ENCODE measurements at places on chromosomes 4 and X. TPM values are rescaled to one million over a fixed set of nuclear protein-coding genes. Genes with fewer than 3 reads are reported as not detected.

- no peak overlapping the region for H3K27ac ChIP-seq
- H3K27me3 ChIP-seq: peaks cover 3% of the 10 kb centered on the region
- peaks cover 2% of the 10 kb centered on the region for H3K36me3 ChIP-seq
- H3K4me3 ChIP-seq: no peak overlapping the region
Measured at GRCh38 chr4:174461466-174462106, 60.7 kb downstream of the HPGD start.

DNA sequence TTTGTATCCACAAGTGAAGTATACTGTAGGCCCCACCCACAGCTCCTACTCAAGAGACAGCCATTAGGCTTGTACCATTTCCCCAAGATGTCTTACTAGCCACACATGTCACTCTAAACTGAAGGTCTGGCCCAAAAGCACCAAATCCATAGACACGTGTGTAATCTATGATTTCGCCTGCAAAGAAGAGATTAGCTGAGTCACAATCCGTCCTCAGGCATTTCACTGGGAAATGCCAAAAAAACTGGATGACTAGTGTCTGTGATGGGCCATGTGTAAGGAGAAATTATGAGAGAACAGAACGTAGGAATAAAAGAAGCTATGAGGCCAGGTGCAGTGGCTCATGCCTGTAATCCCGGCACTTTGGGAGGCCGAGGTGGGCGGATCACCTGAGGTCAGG lies 21.9 kb upstream of the RP2 start:
- DNase-seq: no peak
- no peak overlapping the region for H3K27ac ChIP-seq
- no peaks in the 10 kb centered on the region for H3K4me1 ChIP-seq
- no peak overlapping the region for H3K4me3 ChIP-seq
- H3K27me3 ChIP-seq: no peaks in the 10 kb centered on the region
- no peaks in the 10 kb centered on the region for H3K36me3 ChIP-seq

DNA sequence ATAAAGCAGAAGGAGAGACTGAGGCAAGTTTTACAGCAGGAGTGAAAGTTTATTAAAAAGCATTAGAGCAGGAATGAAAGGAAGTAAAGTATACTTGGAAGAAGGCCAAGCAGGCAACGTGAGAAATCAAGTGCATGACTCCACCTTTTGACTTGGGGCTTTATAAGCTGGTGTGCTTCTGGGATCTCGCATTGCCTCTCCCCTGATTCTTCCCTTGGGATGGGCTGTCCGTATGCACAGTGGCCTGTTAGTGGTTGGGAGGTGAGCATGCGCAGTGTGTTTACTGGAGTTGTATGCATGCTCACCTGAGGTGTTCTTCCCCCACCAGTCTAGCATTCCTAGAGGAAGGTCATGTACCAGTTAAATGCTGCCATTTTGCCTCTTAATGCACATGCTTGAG lies 29.1 kb upstream of the C1QTNF7 start:
- H3K36me3 ChIP-seq: no peaks in the 10 kb centered on the region
- peaks cover 31% of the 10 kb centered on the region for H3K4me1 ChIP-seq
- no peak for DNase-seq
- H3K4me3 ChIP-seq: no peak overlapping the region
- H3K27ac ChIP-seq: peak overlapping the region; percentile 38

DNA sequence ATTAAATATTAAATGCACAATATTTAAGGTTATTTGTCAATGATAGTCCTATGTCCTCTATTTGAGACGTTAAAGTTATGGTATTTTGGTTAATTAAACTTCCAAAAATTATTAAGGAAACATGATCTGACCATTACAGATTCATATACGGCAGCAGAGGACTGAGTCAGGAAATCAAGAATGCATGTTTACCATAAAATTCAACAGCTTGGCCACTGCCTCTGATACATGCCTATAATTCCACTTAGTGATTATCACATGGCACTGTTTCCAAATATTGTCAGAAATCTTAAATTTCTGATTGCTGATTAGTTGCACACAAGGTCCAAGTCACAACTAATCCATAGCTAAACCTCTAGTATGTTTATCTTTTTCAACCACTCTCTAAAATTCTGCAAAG lies 232.2 kb upstream of the UGT8 start:
- no peak overlapping the region for H3K4me3 ChIP-seq
- no peak overlapping the region for H3K27ac ChIP-seq
- peaks cover 1% of the 10 kb centered on the region for H3K27me3 ChIP-seq

GRCh38 chr4:33883111-33883510 lies 2361.2 kb downstream of the ARAP2 start:
- no peaks in the 10 kb centered on the region for H3K36me3 ChIP-seq
- no peaks in the 10 kb centered on the region for H3K4me1 ChIP-seq
- no peak overlapping the region for H3K4me3 ChIP-seq
- no peak for DNase-seq
- no peak overlapping the region for H3K27ac ChIP-seq
- H3K27me3 ChIP-seq: no peaks in the 10 kb centered on the region

- H3K4me1 ChIP-seq: no peaks in the 10 kb centered on the region
- H3K4me3 ChIP-seq: no peak overlapping the region
- no peak for DNase-seq
- no peak overlapping the region for H3K27ac ChIP-seq
Measured at GRCh38 chr4:45638641-45639040, 485.2 kb downstream of the GABRG1 start.

DNA sequence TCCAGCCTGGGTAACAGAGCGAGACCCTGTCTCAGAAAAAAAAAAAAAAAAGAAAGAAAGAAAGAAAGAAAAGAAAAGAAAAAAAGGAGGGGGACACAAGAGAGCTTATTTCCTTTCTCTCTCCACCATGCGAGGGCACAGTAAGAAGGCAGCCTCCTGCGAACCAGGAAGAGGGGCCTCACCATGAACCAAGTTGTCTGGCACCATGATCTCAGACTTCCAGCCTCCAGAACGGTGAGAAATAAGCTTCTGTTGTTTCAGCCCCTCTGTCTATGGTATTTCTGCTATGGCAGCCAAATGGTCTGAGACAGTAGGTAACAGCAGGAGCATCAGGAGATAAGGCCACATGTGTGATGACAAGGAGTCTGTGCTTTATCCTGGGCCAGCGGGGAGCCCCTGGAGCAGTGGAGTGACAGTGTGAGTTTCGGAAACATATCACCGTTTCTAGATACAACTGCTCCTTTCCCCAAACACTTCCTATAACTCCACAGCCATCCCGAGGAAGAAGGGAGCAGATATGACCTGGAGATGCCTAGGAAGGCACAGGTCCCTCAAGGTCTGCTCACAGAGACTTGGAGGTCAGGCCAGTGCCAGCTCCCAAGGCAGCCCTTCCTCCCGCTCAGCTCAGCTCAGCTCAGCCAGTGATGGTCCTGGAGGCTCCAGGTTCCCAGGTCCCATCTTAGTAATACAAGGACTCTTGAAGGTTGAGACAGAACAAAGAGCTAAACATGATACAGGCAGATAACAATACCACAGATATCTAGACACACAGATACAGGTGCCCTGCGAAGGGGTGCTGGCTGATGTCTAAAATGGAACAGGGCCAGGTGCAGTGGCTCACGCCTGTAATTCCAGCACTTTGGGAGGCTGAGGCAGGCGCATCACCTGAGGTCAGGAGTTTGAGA lies 17.7 kb downstream of the JAKMIP1 start:
- H3K4me3 ChIP-seq: no peak overlapping the region
- H3K27me3 ChIP-seq: peaks cover 36% of the 10 kb centered on the region
- no peak for DNase-seq
- H3K27ac ChIP-seq: no peak overlapping the region

- H3K27me3 ChIP-seq: no peaks in the 10 kb centered on the region
- no peak for DNase-seq
- no peak overlapping the region for H3K27ac ChIP-seq
- H3K4me3 ChIP-seq: peak overlapping the region; percentile 82
- H3K36me3 ChIP-seq: peaks cover 4% of the 10 kb centered on the region
- peaks cover 23% of the 10 kb centered on the region for H3K4me1 ChIP-seq
Measured at GRCh38 chrX:14872355-14872754, 514 bp downstream of the FANCB start.

DNA sequence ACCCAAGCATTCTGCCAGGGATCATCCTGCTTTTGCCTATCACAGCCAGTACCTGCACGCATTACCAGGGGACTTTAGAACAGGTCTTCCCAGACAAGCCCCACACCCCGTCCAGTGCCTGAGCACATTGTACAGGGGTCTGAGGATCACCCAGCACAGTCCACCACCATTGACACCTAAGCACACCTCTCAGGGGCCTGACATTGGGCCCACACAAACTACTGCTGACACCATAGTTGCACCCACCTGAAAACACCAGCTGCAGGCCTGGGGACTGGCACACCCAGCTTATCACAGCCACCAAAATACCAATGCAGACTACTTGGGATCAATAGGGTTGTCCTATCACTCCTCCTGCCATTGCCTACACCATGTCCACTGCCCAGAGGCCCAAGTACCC lies 14.7 kb upstream of the NAA11 start:
- H3K27me3 ChIP-seq: peaks cover 4% of the 10 kb centered on the region
- H3K4me1 ChIP-seq: no peaks in the 10 kb centered on the region
- no peaks in the 10 kb centered on the region for H3K36me3 ChIP-seq
- no peak overlapping the region for H3K27ac ChIP-seq
- peak; percentile 61 for DNase-seq
- H3K4me3 ChIP-seq: no peak overlapping the region

- H3K4me3 ChIP-seq: peak overlapping the region; percentile 79
- peak overlapping the region; percentile 78 for H3K27ac ChIP-seq
- H3K4me1 ChIP-seq: peaks cover 25% of the 10 kb centered on the region
- DNase-seq: peak; percentile 65
- no peaks in the 10 kb centered on the region for H3K36me3 ChIP-seq
Measured at GRCh38 chrX:41009850-41010846, 75.1 kb upstream of the USP9X start.

DNA sequence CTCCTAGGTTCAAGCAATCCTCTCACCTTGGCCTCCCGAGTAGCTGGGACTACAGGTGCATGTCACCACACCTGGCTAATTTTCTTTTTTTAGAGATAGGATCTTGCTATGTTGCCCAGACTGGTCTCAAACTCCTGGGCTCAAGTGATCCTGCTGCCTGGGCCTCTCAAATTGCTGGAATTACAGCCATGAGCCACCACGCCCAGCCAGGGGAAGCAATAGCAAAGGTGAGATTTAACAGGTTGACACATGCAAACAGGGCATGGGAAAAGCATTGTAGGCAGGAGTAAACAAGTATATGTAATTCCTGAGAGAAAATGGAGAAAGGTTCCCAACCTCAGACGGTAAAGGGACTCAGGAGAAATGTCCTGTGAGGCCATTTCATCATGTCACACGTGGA lies 33.6 kb upstream of the TBL1X start:
- H3K27me3 ChIP-seq: no peaks in the 10 kb centered on the region
- H3K4me1 ChIP-seq: peaks cover 13% of the 10 kb centered on the region
- H3K27ac ChIP-seq: no peak overlapping the region
- no peak overlapping the region for H3K4me3 ChIP-seq
- no peaks in the 10 kb centered on the region for H3K36me3 ChIP-seq

GRCh38 chr4:26803211-26803861 lies 57.3 kb upstream of the STIM2 start:
- no peaks in the 10 kb centered on the region for H3K27me3 ChIP-seq
- H3K4me3 ChIP-seq: no peak overlapping the region
- no peaks in the 10 kb centered on the region for H3K4me1 ChIP-seq
- H3K27ac ChIP-seq: peak overlapping the region; percentile 39

GRCh38 chr4:119271361-119272085 lies 50.4 kb downstream of the FABP2 start:
- no peaks in the 10 kb centered on the region for H3K27me3 ChIP-seq
- H3K4me3 ChIP-seq: no peak overlapping the region
- peaks cover 11% of the 10 kb centered on the region for H3K36me3 ChIP-seq
- H3K4me1 ChIP-seq: no peaks in the 10 kb centered on the region

GRCh38 chr4:140140566-140140965 lies 13.4 kb downstream of the MAML3 start:
- no peaks in the 10 kb centered on the region for H3K27me3 ChIP-seq
- peaks cover 23% of the 10 kb centered on the region for H3K4me1 ChIP-seq

DNA sequence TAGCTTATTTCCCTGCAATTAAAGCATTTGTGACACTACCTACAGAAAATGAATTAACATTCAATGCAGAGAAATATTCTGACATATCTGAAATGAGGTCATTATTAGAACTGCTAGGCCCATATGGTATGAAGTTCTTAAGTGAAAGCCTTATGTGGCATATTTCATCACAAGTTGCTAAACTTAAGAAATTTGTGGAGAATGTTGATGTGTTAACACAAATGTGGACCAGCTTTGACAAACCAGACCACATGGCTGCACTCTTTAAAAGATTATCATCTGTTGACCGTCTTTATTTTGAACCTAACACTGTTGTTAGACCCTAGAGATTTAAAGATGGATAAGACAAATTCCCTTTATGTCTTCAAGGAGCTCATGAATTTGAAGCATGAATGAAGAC lies 1024.1 kb downstream of the RPA4 start:
- no peaks in the 10 kb centered on the region for H3K4me1 ChIP-seq
- H3K27me3 ChIP-seq: no peaks in the 10 kb centered on the region
- no peaks in the 10 kb centered on the region for H3K36me3 ChIP-seq
- no peak for DNase-seq
- no peak overlapping the region for H3K27ac ChIP-seq

DNA sequence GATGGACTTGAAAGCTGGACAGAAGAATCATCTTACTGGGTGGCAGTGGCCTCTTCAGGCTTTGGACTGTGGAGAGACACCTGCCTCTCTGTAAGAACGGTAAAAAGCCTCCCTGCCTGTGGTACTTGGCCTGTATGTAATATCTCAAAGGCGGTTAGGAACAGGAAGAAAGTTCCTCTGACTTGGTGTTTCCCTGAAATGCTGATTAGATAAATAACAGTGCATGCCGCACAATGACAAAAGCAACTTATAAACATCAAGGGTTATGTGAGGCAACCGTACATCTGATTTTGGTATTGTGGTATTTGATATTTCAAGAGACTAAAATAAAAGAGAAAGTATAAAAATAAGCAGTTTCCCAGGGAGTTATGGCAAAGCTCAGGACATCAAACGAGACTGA lies 92.4 kb upstream of the SORBS2 start:
- no peak overlapping the region for H3K4me3 ChIP-seq
- peaks cover 2% of the 10 kb centered on the region for H3K27me3 ChIP-seq
- no peak overlapping the region for H3K27ac ChIP-seq

DNA sequence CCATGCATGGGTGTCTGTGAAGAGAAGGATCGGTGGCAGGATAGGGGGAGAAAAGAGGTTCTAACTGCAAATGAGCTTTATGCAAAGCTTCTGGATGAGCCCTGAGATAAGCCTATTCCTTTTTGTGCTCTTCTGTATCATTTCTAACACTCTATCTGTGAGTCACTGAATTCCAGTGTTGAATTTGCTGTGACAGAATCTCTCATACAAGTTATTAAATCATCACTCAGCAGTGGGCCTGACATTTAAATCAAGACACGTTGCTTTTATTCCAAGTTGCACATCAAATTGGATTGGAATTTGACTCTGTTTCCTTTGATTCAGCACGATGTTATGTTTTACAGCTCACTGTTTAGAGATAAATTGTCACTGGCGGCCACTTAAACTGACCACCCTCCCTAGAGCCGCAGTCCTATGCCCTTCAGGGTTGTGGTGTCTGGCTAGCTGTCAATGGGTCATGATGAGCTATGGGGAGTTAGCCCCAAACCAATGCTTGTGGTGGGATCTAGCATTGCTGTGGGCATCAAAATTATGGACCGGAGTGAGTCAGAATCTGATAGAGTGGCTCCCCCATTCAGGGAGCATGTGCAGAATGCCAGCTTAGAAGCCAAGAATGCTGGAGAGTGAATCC lies 42.7 kb downstream of the LHFPL1 start:
- H3K4me3 ChIP-seq: no peak overlapping the region
- no peak for DNase-seq
- H3K36me3 ChIP-seq: no peaks in the 10 kb centered on the region
- H3K4me1 ChIP-seq: no peaks in the 10 kb centered on the region
- no peak overlapping the region for H3K27ac ChIP-seq
- no peaks in the 10 kb centered on the region for H3K27me3 ChIP-seq

- H3K36me3 ChIP-seq: no peaks in the 10 kb centered on the region
- no peak overlapping the region for H3K4me3 ChIP-seq
Measured at GRCh38 chr4:65968831-65969558, 298.7 kb upstream of the EPHA5 start.

The DMP1 gene
- polyA plus RNA-seq: not detected

The ARHGAP6 gene
- not detected for polyA plus RNA-seq

The PPBP gene
- not detected for polyA plus RNA-seq

The GLUD2 gene
- polyA plus RNA-seq: 0.32 TPM

The CT83 gene
- not detected for polyA plus RNA-seq

The DDX60 gene
- polyA plus RNA-seq: 28.8 TPM
